ENCODE measurements at places on chromosomes 1 and 21.

DNA sequence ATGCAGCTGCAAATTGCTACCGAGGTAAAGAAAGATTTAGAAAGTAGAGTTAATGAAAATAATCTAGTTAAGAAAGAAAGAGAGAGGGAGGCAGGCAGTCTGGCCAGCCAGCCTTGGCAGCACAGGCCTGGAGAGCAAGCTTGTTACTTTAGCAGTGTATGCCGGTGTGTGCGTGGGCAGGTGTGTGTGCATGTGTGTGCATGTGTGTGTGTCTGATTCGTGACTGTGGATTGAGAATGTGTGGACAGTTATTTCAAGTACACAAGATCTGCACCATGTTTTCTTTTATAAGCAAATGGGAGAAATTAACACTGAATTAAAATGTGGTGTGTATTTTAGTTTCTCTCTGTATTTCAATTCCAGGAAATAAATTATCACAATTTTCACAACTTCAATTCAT, 211.6 kb downstream of the DSCAM start:
- DNase-seq: no peak

DNA sequence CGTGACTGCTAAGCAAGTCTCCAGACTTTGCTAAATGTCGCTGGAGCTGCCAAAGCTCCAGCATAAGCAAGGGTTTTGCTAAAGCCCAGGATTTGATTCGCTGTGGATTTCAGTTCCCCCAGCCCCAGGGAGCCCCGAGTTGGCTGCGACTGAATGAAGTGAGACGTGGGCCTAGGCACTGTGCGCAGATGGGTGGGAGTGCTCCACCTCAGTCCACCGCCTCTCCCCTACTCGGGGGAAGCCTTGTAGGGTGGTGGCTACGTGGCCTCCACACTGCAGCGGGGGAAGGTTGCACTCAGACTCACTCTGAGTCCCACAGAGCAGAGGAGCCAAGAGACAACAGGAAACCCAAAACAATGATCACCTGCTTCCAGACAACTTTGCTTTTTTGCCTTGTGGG, 397.8 kb upstream of the VAMP3 start:
- DNase-seq: no peak

GRCh38 chr1:233010146-233010545, 59.7 kb downstream of the NTPCR start:
- DNase-seq: no peak

GRCh38 chr1:36433102-36433501, 17.1 kb downstream of the OSCP1 start:
- DNase-seq: no peak

DNA sequence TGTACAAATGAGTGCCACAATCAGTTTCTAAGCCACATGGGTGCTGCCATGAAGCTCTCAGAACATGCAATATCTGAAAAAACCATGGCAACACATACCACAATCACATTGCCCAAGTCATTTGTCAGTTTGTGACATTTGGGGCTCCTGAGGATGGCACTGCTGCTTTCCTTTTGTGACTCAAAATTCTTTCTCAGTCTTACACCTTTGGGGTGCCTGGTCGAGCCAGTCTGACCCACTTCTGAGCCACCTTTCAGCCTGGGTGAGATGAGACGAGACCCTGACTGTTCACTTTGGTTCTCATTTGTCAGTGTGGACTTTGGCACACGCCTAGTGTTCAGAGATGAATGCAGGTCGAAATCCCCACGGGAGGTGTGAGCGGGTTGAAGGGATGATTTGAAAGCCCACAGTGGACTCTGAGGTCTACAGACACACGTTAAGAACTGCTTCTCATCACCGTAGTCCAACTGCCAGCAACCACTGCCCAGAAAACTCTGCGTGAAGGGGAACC, 8.0 kb downstream of the BATF3 start:
- DNase-seq: no peak

GRCh38 chr1:203625628-203626019, 1.0 kb upstream of the ATP2B4 start:
- peak; percentile 10 for DNase-seq

DNA sequence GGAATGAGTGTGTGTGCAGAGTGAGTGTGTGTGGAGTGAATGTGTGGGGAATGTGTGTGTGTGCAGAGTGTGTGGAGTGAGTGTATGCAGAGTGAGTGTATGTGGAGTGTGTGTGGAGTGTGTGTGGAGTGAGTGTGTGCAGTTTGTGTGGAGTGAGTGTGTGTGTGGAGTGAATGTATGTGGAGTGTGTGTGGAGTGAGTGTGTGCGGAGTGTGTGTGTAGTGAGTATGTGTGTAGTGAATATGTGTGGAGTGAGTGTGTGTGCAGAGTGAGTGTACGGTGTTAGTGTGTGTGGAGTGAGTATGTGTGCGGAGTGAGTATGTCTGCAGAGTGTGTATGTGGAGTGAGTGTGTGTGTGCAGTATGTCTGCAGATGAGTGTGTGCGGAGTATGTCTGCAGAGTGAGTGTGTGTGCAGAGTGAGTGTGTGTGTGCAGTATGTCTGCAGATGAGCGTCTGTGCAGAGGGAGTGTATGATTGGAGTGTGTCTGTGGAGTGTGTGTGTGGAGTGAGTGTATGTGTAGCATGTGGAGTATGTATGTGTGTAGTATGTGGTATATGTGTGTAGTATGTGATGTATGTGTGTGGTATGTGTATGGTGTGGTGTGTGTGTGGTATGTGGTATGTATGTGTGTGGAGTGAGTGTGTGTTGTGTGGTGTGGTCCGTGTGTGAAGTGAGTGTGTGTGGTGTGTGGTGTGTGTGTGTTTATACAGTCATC, 59.7 kb upstream of the CLDN14 start:
- DNase-seq: no peak

DNA sequence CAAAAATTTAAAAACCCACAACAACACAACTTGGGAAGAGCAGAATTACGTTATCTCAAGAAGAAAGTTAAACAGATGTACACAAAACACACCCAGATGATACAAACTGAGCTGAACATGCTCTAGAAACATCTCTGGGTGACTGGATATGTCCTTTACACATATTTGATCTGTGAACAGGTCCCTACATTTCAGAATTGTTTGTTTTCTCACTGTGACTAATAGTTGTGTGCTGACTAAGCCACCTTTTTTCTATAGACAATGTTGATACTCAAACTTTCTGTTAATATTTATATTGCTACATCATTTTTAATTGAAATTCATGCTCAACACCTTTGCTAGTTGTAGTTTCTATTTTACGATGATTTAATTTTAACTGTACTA, 1.0 kb upstream of the F11R start:
- DNase-seq: no peak

DNA sequence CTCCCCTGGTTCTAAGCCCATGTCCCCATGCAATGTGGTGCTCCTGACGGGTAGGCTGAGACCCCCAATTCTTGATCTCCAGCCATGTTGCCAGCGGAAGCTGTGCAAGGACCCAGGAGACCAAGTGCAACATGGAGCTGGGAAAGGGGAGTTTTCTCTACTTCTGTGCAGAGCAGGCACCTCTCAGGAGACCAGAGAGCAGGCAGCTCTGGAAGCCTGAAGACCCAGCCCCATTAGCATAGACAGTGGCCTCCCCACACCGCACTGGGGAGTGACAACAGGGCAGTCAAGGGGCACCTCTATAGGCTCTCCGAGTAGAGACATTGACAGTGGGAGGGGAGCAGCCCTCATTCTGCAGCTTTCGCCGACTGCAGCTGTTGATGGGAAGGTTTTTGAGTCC, 410.2 kb downstream of the MATN1 start:
- no peak for DNase-seq

- DNase-seq: no peak
Measured at GRCh38 chr21:33866826-33867225, 48.8 kb downstream of the ATP5PO start.

- DNase-seq: no peak
Measured at GRCh38 chr1:207659545-207660153, 14.7 kb downstream of the CR1L start.

DNA sequence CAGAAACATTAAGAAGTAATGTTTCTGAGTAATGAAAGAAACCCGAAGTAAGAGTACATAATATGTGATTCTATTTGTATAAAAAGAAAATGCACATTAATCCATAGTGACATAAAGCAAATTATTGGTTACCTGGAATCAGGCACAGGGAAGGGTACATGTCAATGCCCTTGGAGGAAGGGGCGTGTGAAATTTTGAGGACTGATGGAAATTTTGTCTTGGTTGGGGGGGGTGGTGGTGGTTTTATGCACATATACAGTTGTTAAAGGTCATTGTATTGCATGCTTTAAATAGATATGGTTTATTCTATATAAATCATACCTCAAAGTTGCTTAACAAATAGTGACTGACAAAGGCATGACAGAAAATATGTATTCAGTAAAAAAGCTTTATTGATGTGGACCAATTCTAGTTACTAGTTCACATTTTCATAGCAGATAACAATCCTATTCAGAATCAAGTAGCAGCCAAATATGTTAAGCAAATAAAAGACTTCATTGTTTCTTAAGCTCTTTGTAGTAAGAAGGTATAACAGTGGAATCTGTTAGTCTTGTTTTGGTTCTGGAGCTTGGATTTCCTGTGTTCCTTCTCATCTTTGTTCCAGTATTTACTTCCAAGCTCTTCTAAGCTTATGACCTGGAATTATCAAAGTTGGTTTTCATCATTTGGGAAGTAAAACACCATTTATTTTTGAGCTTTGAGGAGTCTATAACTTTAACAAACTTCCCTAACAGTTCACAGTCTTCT, 15.1 kb downstream of the BACH1 start:
- DNase-seq: no peak

DNA sequence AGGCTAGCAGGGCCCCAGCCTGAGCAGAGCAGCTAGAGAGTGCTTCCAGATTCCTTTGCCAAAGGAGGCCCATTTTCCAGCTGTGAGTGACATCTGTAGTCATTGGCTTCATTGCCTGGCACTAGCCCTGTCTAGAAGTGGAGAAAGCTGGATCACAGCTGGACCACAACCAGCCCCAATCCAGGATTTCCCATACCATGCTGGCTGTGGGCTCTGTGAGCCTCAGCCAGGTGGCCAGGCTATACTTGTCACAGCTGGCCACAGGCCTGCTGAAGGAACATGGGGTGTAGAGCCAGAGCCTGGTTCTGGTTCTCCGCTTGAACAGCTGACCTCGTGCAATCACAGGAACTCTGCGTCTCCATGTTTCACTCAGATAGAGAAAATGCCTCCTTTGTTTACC, 36.6 kb downstream of the RIMKLA start:
- DNase-seq: no peak

GRCh38 chr1:6783936-6784559, 1.2 kb upstream of the CAMTA1 start:
- peak; percentile 9 for DNase-seq

GRCh38 chr1:168320800-168321450, 40.2 kb downstream of the TBX19 start:
- DNase-seq: no peak

DNA sequence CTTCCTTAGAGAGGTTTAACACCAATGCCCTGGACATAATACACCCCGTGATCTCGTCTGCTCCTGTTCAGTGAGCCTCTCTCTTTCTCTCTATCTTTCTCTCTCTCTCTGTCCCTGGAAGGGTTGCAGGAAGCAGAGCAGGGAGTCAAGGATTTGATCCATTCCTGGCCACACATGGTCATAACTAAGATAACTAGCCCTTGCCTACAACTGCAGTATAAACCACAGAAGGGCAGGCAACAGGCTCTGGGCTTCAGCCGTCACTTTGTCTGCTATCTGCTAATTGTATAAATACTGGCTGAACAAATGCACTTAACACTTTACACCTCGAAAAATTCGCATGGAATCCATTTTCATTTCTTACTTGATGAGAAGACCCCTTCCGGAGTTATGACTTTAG, 357.5 kb upstream of the RUNX1 start:
- no peak for DNase-seq

DNA sequence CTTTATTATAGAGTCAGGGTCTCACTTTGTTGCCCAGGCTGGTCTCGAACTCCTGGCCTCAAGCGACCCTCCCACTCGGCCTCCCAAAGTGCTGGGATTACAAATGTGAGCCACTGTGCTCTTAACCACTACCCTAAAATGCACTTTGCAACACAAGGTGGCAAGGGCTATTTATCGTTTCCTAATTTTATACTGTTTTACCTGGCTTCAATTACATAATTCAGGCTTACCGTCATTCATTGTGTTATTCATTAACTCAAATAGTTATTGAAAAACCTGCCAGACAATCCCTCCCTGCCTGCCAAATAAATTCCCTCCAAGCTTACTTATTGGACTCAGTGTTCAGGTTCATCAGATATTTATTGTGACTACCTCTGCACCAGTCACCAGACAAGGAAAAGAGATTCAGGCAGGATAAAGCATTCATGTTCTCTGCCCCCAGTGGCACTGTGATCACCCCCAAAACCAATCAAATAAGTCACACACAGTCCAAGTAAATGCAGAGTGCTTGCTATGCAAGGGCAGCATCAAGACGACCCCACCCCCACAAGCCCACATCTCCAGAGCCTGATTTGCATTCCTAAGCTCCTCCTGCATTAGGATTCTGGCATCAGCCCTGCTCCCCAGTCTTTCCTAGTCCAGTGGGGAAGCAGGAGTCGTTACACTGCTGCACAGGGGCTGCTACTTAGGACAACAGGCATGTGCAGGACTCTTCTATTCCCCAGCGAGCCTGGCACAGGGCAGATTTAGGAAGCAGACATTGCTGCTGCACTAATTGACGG, 8.1 kb downstream of the PAQR7 start:
- DNase-seq: no peak

Measured in bone marrow (tissue), 2 donors.